NCI-H774 (cell line): ENCODE measurements at places on chromosomes 12 and 14.

DNA sequence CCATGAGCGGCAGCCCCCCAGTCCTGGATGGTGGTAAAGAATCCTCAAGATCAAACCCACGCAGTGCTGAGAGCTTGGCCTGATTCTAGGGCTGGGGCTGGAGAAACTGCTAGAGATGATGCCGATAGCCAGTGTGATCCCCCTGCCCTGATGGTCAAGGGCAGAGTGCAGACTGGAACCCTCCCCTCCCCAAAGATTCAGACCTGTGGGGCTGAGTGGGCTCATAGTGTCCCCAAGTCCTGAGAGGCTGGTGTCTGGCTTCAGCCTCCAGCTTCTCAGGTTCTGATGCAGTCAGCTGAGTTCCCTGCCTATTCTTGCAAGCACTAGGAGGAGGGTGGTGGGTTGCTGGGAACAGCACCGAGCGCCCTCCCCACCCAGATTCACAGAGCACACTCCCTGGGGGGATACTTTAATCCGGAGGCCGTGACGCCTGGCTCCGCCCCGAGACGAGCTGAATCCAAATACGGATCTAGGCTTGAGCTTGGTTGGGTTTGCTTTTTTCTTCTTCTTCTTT, 11.9 kb downstream of the RHOF start:
- DNase-seq: no peak

GRCh38 chr12:88958946-88959345, 378.7 kb upstream of the KITLG start:
- DNase-seq: peak; percentile 93

DNA sequence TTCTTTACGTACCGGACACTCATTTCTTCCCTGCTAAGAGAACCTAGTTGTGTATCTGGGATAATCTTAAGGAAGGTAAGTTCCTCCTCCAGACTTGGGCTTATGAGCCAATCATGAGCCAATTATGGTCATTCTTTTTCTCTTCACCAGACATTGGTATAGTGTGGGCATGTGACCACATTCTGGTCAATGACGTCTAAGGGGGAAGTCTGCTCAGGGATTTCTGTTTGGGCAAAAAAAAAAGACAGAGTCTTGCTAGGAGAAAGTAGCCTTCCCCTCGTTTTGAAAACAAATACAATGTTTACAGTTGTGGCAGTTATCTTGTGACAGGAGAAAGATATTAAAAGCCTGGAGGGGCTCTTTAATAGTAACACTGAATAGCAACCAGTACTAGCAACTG, 20.1 kb upstream of the PLXNC1 start:
- no peak for DNase-seq

- no peak for DNase-seq
Measured at GRCh38 chr14:92314182-92314581, 8.8 kb upstream of the SLC24A4 start.

GRCh38 chr12:120481022-120481767, 11.6 kb upstream of the SRSF9 start:
- no peak for DNase-seq

DNA sequence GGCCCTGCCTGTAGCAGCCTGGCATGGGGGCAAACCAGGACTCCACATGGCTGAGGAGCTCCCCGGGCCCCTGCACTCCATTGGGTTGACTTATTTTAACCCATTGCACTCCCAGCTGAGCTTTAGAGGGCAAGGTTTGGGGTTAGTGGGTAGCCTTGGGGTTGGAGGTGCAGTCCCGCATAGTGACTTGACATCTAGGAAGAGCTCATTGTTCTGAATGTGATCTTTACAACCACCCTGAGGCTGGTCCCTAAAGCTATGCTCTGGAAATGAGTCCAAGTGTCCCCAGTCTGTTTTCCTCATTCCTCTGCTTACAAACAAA, 36.4 kb downstream of the NFKBIA start:
- no peak for DNase-seq

DNA sequence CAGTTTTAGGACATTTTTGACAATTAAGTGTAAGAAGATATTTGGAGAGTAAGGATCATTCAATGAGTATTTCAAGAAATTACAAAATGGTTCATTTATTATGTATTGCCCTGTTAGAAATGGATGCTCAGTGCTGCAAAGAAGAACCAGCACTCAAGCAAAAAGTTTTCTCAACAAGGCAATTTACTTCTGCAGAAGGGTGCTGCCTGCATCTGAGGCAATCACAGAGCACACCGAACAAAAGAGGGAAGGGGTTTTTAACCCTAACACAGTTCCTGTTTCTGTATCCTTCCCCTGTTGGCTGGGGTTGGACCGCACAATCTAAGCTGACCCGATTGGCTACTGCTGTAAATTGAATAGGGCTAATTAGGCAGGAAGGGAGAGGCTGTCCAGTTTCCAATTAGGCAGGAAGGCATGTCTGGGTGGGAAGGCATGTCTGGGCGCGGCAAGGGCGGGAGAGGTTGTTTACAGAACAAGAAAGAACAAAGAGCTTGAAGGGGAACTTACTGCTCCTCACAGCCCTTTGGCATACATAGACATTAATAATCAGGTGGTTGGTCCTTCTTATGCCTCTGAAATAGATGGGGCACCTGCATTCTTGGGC, 41.4 kb downstream of the SPTSSA start:
- no peak for DNase-seq

DNA sequence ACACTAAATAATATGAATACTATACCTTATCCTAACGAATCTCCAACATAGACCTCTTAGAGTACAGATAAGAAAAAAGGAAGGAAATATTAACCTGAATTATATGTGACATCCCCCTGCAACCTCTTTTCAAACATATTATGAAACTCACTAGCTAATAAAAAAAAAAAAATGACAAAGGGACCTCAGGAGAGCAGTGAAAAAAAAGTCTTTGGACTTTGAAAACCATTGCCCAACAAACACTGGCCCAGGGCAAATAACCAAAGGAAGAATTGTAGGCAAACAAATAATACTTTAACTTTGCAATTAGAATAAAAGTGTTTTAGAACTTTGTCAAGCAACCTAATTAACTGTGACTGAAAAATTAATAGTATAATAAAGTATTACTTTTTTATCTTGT, 7.7 kb downstream of the SOX5 start:
- DNase-seq: no peak

DNA sequence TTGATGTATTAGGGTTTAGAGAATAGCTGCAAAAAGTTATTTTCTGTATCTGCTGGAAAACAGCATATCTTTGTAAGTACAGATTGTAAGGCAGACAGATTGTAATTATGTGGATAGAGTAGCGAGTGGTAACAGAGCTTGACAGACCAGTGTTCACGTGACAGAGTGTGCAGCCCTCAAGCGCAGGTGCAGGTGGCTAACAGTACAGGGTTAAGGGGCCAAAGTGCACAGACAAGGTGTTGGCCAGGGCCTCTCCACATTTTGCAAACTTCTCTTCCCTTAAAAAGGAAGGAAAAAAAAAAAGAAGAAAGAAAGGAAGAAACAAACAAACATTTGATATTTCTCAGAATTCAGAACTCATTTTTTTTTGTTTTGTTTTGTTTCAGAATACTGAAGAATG, 25.2 kb upstream of the KLHL42 start:
- DNase-seq: no peak

DNA sequence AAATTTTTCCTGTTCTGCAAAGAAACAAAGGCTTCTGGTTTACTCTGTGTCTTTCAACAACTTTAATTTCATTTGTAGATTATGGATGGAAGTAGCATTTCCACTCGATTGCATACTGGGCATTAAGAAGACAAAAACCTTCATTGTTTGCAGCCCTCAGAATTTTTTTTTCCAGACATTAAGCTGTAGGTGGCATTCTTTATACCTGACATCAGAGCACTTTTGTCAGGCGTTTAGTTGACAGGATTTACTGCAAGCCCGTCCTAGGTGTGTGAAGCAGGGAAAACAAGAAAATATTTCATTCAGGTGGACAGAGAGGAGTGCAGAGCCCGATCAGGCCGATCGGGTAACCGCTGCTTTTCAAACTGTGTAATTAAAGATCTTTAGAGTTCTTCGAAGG, 107.5 kb downstream of the TMEM260 start:
- DNase-seq: no peak

DNA sequence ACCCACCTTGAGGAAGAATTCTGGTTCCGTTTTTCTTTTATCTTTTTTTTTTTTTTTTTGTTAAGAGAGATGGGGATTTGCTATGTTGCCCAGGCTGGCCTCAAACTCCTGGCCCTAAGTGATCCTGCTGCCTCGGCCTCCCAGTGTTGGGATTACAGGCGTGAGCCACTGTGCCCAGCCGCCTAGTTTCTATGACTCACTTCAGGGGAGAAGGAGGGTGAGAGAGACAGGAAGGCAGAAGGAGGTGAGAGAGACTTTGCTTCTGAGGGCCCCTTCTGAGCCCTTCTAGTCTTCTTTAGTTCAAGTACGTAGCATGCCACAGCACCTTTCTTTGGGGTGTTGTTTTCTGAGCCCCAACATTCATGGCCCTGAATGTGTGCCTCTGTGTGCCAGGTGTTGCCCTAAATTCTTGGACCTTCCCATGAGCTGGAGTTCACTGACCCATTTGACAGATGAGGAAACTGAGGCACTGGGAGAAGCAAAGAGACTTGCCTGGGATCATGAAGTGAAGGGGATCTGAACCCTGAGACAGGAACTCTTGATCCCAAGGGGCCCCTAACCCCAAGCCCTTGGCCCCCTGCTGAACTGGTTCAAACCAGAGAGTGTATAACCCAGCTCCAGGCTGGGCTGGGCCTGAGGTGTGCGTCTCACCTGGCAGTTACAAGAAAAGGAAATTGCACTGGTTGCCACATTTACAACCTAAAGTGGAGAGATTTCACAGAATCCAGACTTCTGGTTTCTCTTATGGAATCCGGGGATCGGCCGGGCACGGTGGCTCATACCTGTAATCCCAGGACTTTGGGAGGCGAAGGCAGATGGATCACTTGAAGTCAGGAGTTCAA, 20.8 kb downstream of the SH2B3 start:
- no peak for DNase-seq

GRCh38 chr12:26712892-26713291, 120.1 kb downstream of the ITPR2 start:
- DNase-seq: no peak

DNA sequence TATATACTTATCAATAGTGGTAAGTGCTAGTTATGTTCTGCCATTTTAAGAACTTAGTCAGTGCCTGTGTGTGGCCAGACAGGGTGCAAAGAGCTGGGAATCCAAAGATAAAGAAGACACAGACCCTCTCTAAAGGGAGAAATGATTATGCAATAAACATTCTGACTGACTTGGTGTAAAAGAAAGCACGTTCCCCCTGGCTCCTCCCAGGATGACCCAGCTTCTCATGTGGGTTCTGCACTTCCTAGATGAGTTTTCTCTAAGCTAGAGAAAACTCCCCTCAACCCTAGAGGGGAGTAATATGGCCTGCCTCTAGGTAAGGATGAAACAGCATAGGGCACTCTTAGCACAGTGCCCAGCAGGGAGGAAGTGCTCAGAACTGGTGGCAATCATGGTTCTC, 231.2 kb downstream of the VRK1 start:
- no peak for DNase-seq

GRCh38 chr12:51777973-51778372, 70.5 kb downstream of the FIGNL2 start:
- no peak for DNase-seq

DNA sequence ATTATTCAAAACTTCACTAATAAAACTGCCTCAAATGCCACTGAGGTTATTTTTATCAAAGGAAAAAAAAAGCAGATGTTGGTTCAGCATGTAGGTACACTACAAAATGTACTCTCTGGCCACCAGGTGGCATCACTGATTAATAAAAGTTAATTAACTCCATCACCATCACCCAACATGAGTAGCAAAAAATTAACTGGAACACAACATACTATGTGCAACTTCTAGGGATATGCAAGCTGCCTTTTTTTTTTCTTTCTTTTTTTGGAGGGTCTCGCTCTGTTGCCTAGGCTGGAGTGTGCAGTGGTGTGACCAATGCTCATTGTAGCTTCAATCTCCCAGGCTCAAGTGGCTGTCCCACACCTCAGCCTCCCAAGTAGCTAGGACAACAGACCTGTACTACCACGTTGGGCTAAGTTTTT, 43.8 kb upstream of the NR2C1 start:
- peak; percentile 61 for DNase-seq

DNA sequence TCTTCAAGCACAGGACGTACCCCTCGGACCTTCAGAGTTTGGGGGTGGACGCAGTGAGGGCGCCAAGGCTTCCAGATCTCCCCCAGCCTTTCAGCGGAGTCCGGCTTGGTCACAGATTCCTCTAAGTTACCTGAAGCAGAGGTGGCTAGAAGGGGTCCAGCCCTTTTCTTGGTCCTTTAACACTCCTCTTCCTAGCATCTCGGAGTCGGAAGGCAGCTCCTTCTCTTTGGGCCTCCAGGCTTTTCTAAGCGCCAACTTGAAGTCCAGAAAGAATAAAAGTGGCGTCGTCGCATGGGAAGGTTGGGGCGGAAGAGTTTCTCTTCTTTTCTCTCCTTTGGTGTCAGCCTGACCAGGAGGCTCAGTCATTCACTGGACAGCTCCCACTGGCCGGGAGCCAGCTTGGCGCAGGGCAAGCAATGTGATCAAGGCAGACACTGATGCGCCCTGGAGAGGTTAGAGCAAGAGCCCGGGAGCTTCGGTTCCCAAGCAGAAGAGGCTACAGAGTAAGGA, 9.6 kb downstream of the OR6S1 start:
- no peak for DNase-seq

DNA sequence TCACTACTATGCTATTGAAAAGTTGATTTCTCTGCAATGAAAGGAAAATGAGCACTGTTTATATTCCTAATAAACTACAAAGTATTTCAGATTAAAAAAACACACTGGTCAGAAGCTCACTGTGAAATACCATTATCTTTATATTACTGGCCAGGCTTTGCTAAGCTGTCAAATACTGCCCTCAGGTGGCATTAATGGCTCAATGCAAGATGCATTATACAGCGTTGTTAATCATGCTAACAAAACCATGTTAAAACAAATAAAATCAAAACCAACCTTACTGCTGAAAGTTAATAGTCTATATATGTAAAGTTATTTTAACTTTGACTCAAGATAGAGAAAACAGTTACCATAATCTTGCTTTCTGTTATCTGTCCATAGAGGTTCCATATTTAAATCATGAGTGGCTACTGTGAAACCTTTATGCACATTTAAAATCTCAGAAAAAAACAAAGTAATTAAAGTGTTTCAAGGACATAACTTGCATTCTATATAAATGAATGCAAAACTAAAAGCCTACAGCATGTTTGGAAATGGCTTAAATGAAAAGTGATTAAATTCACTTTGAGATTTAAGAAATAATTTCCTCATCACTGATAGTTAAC, 121.7 kb downstream of the RALGAPA1 start:
- DNase-seq: peak; percentile 49

DNA sequence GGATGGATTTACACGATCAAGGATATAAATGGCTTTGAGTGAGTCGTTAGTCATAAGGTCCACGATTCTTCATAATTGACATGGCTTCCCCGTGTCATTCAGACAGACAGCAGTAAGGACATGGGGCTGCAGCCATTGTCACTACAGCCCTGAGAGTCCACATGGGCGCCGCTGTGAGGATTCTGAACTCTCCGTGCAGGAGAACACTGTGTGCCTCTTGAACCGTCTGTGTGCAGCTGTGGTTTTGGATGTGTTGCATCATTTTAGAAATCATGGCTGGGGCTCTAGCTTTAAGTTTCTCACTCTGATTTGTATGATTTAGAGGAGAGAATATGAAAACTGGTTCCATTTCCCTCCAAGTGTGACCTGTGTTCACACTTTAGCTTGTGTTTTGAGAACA, 47.2 kb downstream of the NPAS3 start:
- DNase-seq: no peak
